ENCODE measurements at places on chromosomes 1 and 21.
A peak's percentile ranks its signal among the peaks of the same experiment; 100 is the strongest.

- DNase-seq = peak; percentile 81
These were observed 45.7 kb downstream of the ATP2B4 start for GRCh38 chr1:203672346-203672745.

DNA sequence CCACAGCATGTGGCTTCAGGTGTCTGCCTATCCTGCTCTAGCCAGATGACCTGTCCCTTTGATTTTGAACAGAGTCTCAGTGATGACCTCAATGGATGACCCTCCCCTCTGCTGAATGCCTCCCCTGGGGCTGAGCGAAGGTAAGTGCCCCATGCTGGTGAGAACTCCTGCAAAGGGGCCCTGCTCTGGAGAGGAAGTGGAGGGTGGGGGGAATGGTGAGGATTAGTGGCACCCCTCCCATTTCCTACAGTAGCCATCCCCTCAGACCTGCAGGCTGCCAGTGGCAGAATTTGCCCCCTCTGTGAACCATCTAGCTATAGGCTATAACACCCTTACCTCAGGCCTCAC is 3.7 kb upstream of the PMVK start:
- DNase-seq = no peak

DNA sequence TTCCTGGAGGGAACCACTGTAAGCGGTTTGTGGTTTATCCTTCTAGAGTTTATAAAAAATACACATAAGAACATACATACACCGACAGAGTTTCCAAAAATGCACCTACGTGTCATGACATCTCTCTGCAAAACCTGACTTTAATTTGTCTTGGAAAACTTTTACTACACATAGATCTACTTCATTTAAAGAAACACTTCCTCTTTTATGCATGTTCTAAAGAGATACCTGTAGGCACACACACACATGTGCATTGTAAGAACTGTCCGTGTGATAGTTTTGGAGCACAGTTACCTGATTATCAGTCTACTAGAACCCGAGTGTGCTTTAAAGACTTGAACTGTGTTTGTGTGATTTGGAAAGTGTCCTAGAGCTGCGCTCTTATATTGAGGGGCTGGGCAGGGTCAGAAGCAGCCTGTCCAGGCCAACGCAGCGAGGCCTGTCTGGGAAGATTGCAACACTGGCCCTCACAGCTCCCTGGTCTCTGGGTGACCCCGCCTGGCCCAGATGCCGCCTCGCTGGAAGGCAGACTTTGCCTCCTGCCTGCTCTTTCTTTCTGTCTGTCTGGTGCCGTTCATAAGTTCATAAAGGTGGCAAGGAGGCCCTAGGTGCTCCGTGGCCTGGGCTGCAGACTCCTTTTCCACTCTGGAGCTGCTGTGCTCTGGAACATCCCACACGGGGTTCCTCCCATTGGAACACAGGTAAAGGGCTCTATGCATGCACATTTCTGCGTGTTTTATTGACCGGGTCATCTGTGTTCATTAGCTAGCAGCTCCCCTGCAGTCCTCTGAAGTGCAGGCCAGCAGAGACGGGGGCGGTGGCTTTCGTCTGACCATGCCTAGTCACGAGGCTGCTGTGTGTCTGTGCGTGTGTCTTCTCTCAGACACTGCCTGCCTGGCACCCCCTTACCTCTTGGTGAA is 46.3 kb downstream of the AGPAT3 start:
- no peak for DNase-seq

DNA sequence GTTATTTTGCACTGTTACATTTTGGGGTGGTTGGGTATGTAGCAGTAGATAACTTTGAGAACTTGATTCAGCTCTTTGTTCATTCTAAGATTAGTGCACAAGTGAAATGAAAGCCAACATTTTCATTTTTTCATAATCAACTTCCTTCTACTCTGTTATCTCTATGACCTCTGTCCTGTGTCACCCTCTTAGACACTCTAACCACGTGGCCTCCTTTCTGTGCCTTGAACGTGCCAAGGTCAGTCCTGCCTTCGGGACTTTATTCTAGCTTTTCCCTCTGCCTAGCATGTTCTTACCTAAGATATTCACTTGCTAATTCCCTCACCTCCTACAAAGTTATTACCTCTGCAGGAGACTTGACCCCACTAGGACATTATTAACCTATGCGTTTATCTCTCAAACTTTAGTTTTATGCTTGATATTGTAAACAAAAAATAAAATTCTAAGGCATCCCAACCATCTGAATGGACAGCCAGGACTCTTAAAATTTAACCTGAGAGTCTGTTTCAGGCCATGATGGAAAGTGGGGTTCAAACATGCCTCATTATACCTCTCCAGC is 19.2 kb upstream of the EDEM3 start:
- DNase-seq = no peak

DNA sequence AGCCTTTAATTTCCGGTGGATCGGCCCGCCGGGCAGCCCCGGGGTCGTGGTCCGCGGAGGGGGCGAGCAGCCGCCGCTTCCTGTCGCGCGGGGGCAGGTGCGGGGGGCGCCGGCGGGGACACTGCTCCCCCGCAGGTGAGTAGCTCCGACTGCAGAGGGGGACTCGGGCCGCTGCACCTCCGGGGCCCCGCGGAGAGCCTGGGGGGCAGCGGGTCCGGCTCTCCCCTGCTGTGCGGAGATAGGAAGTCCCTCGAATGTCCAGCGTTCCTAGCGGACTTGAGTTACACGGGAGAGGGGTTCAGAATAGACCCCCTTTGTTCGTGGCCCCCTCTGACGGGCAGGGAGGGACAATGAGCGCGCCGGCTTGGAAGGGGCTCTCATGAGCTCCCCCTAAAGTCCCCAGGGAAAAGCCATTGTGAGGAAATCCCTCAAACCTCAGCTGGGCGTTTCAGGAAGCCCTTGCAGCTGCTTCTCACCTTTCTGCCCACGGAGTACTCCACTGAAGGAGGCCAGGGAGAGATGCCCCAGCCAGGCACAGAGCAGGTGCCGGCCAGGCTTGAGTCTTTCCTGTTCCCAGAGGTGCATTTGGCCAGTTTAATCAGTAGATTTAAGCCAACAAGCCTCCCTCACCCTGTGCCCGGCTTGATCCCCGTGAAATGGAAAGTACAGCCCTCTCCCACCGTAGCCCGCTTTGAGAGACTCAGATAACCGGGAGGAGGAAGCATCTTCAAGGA is 925 bp downstream of the PDE9A start:
- DNase-seq = no peak

- DNase-seq = no peak
These were observed 12.6 kb upstream of the C1QTNF12 start for GRCh38 chr1:1259119-1259488.

DNA sequence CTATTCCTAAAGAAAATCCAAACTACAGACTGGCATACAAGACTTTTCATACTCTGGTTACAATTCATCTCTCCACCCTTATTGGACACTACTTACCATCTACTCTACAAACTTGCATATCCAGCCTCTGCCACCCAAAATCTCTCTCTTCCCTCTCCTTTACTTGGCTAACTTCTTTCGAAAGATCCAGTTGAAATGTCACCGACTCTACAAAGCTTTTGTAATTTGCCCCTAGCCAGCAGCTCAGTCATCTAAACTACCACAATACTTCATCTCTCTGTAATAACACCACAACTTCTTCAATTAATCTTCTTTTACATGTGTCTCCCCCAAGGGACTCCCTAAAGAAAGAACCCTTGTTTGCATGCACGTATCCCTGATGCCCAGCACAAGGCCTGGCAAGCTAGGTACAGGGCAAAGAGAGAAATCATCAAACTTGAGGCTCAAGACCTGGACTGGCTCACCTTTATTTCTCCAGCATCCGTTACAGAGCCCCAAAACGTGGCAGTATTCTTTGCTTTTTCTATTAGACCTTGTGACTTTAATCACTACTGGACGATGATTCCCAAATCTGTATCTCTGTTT is 2.7 kb downstream of the ZBTB21 start:
- DNase-seq = no peak

DNA sequence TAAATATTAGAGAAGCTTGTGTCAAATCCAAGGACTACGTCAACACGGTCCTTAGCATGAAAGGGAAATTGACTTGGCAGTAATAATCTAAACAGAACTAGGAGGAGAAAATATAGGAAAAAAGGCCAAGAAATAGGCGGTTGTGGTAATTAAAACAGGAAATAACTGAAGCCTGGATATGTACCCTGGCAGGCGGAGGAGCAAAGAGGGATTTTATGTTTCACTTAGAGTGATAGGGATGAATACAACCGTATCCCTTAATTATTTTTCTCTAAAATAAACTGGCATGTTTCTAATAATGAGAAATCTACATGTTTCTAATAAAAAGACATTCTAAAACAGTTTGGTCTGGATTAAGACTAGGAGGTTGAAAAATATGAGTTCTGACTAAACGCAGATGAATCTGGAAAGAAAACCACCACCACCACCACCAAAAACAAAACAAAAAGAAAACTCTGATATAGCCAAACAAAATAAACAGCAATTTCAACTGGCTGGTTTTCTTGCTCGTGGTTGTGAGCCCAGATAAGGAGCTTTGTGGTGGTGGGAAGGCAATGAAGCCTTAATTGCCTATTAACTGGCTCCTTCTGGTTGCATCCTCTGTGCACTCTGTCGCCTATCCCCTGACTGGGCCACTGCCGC is 334.2 kb upstream of the SNX7 start:
- peak; percentile 44 for DNase-seq

GRCh38 chr1:30299393-30299792 is 424.0 kb downstream of the MATN1 start:
- DNase-seq = no peak

DNA sequence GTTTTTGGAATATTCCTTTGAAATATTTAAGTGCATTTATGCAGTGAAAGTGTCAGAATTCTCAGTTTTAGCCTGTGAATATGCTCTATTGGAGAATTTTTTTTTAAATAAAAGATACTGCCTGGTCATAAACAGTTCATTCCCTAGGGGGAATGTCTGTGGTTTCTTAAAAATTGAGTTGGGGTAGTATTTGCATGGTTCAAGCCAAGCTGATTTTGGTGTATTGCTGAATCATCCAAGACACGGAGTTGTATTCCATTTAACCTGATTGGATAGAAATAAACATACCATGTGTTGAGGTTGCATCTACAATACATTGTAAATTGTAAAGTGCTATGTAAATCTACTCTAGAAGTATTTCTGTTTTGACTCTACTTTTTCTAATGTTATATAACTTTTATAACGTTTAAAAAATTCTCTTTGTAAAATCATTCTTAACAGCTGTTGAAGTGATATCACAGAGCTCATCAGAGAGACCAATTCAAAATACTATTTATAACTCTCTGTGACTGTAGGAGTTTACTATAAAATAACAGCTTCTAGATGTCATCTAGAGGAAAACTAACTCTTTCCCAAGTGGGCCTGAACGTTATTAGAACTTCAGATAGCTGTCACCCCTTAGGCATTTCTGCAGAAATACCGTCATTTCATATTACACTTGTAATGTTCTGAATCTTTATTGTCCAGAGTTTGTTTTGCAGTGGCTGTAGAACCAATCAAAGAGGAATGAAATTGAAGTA is 199.1 kb downstream of the USP25 start:
- no peak for DNase-seq

GRCh38 chr1:112358061-112358770 is 37.8 kb upstream of the CTTNBP2NL start:
- DNase-seq = no peak

DNA sequence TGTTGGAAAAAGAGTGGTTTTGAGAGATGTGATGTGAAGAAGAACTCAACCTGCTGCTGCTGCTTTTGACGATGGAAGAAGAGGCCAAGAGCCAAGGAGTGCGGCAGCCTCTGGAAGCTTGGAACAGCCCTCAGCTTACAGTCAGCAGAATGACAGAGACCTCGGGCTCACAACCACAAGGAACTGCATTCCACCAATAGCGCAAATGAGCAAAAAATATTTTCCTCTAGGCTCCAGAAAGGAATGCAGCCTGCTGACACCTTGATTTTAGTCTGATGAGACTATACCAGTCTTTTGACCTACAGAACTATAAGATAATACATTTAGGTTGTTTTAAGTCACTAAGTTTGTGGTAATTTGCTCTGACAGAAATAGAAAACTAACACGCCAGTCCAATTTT is 10.2 kb downstream of the SDHB start:
- DNase-seq = no peak

DNA sequence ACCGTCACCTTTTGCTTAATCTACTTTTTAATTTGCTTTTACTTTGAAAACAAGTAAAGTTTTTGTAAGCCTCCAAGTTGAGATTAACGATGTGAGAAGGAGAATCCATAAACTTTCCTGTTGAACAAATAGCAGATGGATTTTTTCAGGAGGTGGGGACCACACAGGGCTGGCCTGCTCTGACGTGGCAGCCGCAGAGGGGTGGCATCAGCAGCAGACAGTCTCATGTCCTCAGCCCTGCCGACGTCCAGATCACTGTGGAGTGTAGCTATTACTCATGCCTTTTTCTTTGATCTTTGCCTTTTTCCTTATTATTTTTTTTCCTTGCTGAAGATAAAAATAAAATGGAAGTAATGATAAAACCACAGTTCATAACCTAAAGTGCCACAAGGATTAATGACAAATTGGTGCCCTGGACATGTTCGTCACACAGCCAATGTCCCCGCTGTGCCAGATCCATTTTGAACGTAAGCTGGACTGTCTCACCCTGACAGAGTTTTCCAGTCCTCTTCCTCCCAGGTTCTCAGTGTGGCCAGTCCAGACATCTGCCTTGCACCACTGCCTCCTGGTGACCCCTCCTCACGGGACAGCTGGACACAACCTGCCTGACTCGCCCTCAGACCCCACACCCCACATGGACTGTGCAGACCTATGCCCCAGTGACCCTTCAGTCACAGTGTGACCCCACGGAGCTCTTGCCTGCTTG is 15.4 kb upstream of the ZBTB21 start:
- no peak for DNase-seq

DNA sequence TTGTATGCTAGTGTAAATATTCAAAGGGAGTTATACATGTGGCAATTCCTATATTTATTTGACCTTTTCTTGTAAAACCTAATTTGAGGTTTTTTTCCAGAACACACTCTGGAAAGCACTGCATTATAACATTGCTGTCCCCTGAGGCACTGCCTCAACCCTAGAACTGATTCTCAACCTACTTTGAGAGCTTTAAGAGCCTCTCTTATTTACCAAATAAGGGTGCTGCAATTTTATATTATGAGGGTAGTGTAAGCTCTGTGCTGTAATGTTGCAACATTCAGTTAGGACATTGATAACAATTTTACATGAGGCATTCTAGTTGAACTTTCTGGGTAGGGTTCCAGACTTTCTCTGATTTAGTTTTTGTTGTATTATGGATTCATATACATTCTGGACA is 302.2 kb upstream of the DEPDC1 start:
- no peak for DNase-seq

DNA sequence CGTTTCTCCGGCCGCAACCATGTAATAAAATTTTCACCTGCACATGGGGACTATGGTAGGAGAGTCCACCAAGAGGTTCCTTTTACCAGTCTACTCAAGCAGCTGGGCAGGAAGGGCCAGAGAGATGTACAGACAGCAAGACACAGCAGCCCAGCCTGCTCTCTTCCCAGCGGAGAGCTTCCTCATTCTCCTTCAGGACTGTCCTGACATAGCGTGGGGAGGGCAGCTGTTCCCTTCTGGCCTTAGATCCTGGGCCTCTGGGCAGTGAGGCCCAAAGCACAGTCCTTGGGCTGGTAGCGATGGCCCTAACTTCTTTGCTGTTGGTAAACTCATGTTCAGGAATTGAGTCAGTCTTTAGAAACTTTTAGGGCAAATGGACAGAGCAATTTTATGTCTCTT is 89.1 kb downstream of the BCAR3 start:
- no peak for DNase-seq

All from HFF-Myc (cell line).